ENCODE measurements at places on chromosomes 16 and 17. TPM values are rescaled to one million over a fixed set of nuclear protein-coding genes. Genes with fewer than 3 reads are reported as not detected.
A peak's percentile ranks its signal among the peaks of the same experiment; 100 is the strongest.

SAT2 gene
- total RNA-seq, result 78.7 TPM

KPNB1 gene
- 264 TPM for total RNA-seq

SLFN12 gene
- 26.8 TPM for total RNA-seq

TMIGD1 gene
- not detected for total RNA-seq

MAP2K6 gene
- total RNA-seq, result 8.7 TPM

CPHXL2 gene
- not detected for total RNA-seq

SLC52A1 gene
- 0.72 TPM for total RNA-seq

KRT40 gene
- not detected for total RNA-seq

DNA sequence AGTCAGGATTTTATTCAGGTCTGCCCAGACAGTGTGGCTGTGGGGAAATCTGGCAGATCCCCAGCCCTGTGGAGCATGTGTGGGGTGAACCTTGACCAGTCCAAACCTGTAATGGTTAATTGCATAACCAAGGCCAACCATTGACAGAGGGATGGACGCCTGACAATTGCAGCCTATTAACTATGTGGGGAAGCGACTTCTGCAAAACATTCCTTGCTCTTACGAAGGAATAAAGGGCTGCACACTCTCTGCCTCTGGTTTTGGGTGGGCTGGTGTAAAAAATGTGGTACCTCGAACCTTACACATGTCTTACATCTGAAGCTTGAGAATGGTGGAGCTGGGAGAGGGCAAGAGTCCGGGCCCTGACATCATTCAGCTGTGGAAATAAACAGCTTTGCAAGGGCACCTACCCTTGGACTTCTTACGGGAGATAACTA is 35.8 kb downstream of the MAF start:
- H3K27ac ChIP-seq, result no peak overlapping the region
- no peak overlapping the region for H3K4me3 ChIP-seq
- H3K27me3 ChIP-seq, result no peaks in the 10 kb centered on the region
- H3K4me1 ChIP-seq, result no peaks in the 10 kb centered on the region
- no peaks in the 10 kb centered on the region for H3K36me3 ChIP-seq

- H3K36me3 ChIP-seq, result no peaks in the 10 kb centered on the region
- no peak overlapping the region for H3K4me3 ChIP-seq
- H3K27ac ChIP-seq, result no peak overlapping the region
These were observed 397.9 kb upstream of the DYNLRB2 start for GRCh38 chr16:80142940-80143339.

DNA sequence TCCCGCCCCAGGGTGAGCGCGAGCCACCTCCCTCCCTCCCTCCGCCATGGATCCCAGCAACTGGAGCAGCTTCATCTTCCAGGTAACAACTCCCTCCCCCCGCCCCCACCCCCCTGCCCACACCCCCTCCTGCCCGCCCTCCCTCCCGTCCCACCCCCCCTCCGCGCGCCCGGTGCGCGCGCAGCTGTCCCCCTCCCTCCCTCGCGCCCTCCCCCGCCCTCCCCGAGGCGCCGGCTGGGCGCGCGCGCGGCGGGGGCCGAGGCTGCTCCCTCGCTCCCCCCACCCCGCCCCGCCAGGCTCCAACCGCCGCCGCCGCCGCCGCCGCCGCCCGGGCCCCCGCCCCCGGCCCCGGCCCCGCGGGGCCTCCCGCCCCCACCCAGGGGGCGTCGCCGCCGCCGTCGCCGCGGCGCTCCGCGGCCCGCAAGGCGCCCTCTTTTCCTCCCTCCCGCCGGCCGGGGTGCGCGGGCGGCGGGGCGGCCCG is at the start of gene MAZ:
Gene MAZ (plus strand): TSS at position 431 of the 481 bp plus-strand sequence. CDS start 173 bp downstream, outside the sequence.
- H3K4me3 ChIP-seq, result peak within 1 kb of the TSS; percentile 78
- peaks cover 50% of the 10 kb centered on the region for H3K36me3 ChIP-seq
- H3K4me1 ChIP-seq, result peaks cover 57% of the 10 kb centered on the region
- H3K27me3 ChIP-seq, result no peaks in the 10 kb centered on the region
- H3K27ac ChIP-seq, result peak within 1 kb of the TSS; percentile 97

- H3K36me3 ChIP-seq, result peaks cover 73% of the 10 kb centered on the region
- H3K27ac ChIP-seq, result peak overlapping the region; percentile 11
- peaks cover 9% of the 10 kb centered on the region for H3K4me1 ChIP-seq
- no peaks in the 10 kb centered on the region for H3K27me3 ChIP-seq
- peak; percentile 74 for DNase-seq
- no peak overlapping the region for H3K4me3 ChIP-seq
These were observed 5.2 kb downstream of the ZNF646 start for GRCh38 chr16:31079342-31079944.

DNA sequence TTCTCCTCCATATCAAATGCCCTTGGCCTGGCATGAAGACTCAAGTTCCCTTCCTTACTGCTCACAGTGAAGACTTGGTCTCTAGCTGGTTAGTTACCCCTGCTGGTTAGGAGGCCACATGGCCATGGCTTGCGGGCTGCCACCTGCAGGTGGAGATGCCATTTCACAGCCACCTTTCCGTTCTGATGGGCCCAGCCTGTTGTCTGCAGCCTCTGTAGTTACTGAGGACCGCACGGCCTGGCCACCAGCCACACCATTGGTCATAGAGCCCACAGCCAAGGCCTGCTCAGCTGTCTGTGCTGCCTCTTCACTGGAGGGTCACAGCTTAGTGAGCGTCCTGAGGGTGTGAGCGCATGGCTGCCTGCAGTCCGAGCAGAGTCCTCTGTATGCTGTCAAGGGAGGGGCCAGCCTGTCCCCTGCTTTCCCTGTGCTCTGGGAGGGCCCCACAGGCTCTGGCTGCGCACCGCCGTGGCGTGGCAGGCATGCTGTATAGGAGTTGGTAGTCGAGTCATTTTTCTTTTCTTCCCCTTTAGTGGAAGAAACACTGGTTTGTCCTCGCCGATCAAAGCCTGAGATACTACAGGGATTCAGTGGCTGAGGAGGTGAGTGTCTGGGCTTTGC is 59.2 kb downstream of the PLD6 start:
- peaks cover 67% of the 10 kb centered on the region for H3K36me3 ChIP-seq
- no peaks in the 10 kb centered on the region for H3K27me3 ChIP-seq
- DNase-seq, result no peak
- H3K27ac ChIP-seq, result no peak overlapping the region
- no peak overlapping the region for H3K4me3 ChIP-seq
- H3K4me1 ChIP-seq, result peaks cover 15% of the 10 kb centered on the region

- H3K4me3 ChIP-seq, result no peak overlapping the region
- no peaks in the 10 kb centered on the region for H3K4me1 ChIP-seq
- DNase-seq, result no peak
- no peak overlapping the region for H3K27ac ChIP-seq
- H3K27me3 ChIP-seq, result no peaks in the 10 kb centered on the region
- no peaks in the 10 kb centered on the region for H3K36me3 ChIP-seq
These were observed 262.8 kb upstream of the MAF start for GRCh38 chr16:79863128-79864031.

- no peaks in the 10 kb centered on the region for H3K27me3 ChIP-seq
- no peak overlapping the region for H3K27ac ChIP-seq
- peaks cover 100% of the 10 kb centered on the region for H3K4me1 ChIP-seq
- peaks cover 43% of the 10 kb centered on the region for H3K36me3 ChIP-seq
These were observed 7.6 kb downstream of the SNN start for GRCh38 chr16:11675561-11676511.

DNA sequence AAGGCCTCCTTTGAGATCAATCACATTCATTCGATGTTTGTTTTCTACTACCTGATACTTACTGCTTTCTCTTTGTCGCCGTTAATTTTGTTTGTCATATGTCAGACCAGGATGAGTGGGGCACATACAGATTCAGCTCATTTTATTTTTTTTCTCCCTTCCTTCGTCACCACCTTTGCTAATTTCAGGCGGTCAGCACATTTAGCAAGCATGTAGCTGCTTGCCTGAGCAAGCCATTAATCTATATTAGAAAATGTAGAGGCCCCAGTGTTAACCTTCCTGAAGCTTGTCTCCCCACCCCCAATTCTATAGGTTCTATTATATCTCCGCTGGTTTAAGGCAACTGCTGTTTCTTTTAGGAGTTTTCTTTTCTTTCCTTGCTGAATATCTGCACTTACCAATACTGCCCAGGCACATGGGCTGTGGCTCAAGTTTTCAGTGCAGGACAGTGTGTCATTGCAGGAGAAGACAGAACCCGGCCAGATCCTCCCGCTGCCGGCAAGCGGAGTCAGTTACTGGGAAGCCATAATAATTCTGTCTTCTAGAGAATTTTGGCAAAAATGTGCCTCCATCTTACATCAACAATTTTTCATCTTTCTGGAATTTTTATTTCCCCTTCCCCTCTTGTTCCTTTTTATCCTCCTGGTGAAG is 714.3 kb downstream of the WWOX start:
- no peak overlapping the region for H3K27ac ChIP-seq
- no peaks in the 10 kb centered on the region for H3K27me3 ChIP-seq
- DNase-seq, result no peak
- no peaks in the 10 kb centered on the region for H3K36me3 ChIP-seq
- H3K4me1 ChIP-seq, result no peaks in the 10 kb centered on the region
- no peak overlapping the region for H3K4me3 ChIP-seq

GRCh38 chr17:72192800-72193192 is 72.0 kb downstream of the SOX9 start:
- no peak overlapping the region for H3K27ac ChIP-seq
- H3K27me3 ChIP-seq, result no peaks in the 10 kb centered on the region
- H3K4me3 ChIP-seq, result no peak overlapping the region
- H3K36me3 ChIP-seq, result no peaks in the 10 kb centered on the region
- no peaks in the 10 kb centered on the region for H3K4me1 ChIP-seq

- H3K27me3 ChIP-seq, result no peaks in the 10 kb centered on the region
- no peak for DNase-seq
- H3K4me3 ChIP-seq, result no peak overlapping the region
- H3K4me1 ChIP-seq, result no peaks in the 10 kb centered on the region
These were observed 36.0 kb upstream of the RBFOX3 start for GRCh38 chr17:79646721-79647455.

- H3K27ac ChIP-seq, result no peak overlapping the region
- no peak overlapping the region for H3K4me3 ChIP-seq
- DNase-seq, result peak; percentile 54
- peaks cover 8% of the 10 kb centered on the region for H3K4me1 ChIP-seq
These were observed 9.0 kb upstream of the C16orf95 start for GRCh38 chr16:87326151-87326571.

GRCh38 chr17:79042421-79043190 is 18.6 kb downstream of the C1QTNF1 start:
- no peaks in the 10 kb centered on the region for H3K36me3 ChIP-seq
- H3K4me3 ChIP-seq, result no peak overlapping the region

DNA sequence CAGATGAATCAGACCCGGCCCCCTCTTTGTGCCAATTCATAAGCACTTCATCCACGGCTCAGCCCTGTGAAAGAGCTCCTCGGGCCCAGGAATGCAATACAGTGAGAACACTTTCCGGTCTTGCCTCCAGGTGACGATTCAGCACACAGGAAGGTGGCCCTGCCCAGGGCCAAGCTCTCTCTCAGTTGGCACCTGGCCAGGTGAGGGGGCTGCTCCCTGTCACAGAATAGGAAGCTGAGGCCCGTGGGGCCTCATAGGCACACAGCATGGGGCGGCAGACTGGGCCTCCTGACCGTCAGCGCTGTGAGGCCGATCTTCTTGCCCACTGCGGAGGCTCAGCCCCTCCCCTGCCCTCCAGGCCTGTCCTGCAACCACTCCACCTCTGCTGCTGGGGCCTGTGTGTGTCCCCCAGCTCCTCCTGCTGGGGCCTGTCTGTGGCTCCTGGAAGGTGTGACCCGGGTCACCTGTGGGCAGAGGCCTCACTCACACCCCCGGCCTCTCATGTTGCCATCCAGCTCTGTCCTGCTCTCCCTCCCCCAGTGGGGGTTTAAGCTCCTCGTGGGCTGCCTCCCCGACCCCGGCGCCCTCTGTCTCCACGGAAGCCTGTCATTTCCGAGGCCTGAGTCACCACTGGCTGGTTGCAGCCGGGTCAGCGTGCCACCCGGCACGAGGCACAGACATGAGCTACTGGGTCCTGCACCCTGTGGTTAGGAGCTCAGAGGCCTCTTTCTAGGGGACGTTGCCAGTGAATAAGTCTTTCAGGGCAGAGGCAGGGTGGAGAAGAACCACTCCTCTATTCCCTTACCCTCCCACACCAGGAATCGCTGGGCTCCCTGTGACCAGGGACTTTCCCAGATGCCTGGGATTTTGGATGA is 114.4 kb downstream of the SEC14L1 start:
- DNase-seq, result no peak
- no peaks in the 10 kb centered on the region for H3K4me1 ChIP-seq
- no peaks in the 10 kb centered on the region for H3K36me3 ChIP-seq

GRCh38 chr17:55717898-55718735 is 4.5 kb downstream of the TMEM100 start:
- DNase-seq, result peak; percentile 85
- no peak overlapping the region for H3K4me3 ChIP-seq
- H3K4me1 ChIP-seq, result peaks cover 5% of the 10 kb centered on the region
- no peak overlapping the region for H3K27ac ChIP-seq
- no peaks in the 10 kb centered on the region for H3K27me3 ChIP-seq

DNA sequence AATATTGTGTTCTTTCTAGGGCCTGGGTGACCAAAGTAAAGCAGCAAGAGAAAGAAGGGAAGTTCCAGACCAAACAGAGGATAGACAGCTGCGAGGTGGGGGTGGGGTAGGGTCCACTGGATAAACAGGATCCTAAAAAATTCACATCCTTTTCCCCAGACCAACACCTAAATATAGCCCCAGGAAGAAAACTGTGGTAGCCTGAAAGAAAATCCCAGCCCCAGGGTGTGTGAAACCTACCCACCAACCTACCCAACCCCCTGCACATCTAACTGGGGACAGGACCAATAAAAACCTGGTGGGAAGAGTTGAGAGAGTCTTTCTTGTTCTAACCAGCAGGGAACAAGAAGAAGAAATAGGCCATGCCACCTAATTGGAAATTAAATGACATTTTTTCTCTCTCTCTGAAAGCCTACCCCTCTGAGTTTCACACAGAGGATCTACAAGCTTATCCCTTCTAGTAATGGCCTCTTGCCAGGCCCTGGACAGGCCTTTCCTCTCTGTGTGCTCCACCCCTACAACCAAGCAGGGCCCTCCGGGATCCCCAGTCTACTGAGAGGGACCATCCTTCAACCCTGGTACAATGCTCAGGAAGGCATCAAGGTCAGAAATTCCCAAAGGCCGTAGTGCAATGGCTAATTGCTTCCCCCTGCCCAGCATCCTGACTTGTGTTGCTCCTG is 12.0 kb downstream of the MYO18A start:
- H3K27ac ChIP-seq, result no peak overlapping the region
- DNase-seq, result peak; percentile 73
- no peaks in the 10 kb centered on the region for H3K36me3 ChIP-seq
- no peak overlapping the region for H3K4me3 ChIP-seq
- no peaks in the 10 kb centered on the region for H3K27me3 ChIP-seq
- peaks cover 14% of the 10 kb centered on the region for H3K4me1 ChIP-seq

- peak; percentile 84 for DNase-seq
- no peaks in the 10 kb centered on the region for H3K27me3 ChIP-seq
- H3K36me3 ChIP-seq, result peaks cover 10% of the 10 kb centered on the region
- H3K4me3 ChIP-seq, result peak overlapping the region; percentile 95
These were observed 572 bp downstream of the PGP start for GRCh38 chr16:2213817-2214718.

DNA sequence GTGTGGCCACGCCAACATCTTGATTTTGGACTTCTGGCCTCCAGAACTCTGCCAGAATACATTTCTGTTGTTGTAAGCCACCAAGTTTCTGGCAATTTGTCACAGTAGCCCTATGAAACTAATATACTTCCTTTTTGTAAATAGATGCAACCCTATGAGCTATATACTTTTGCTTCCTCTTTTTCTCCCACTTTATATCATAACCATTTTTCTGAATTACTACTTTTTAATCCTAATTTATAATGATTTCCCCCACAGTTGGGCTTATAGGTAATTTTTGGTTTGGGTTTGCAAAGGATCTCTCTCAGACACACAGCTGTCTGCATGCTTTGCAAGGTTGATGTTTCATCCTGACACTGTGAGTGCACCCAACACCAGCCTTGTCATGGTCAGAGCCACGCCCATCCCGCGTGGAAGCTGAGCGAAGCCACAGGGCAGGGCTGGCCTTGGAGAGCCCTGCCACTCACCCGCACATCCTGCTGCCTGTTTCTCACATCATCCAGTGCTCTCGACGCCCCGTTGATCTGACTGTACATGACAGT is 5.8 kb downstream of the TRIM25 start:
- H3K27me3 ChIP-seq, result no peaks in the 10 kb centered on the region
- peak; percentile 96 for DNase-seq
- peak overlapping the region; percentile 86 for H3K27ac ChIP-seq
- peaks cover 100% of the 10 kb centered on the region for H3K4me1 ChIP-seq
- H3K36me3 ChIP-seq, result peaks cover 45% of the 10 kb centered on the region
- peak overlapping the region; percentile 48 for H3K4me3 ChIP-seq

All from spleen (tissue), 13 donors.